Airway epithelial cell (primary cell): ENCODE measurements at places on chromosomes 6 and 20. TPM values are rescaled to one million over a fixed set of nuclear protein-coding genes. Genes with fewer than 3 reads are reported as not detected.

RIPPLY2 gene
- not detected in 2 replicates for total RNA-seq

TRIM31 gene
- total RNA-seq: 0.05 TPM in 1 of 2 replicates, not detected in the other

TMEM30A gene
- total RNA-seq: 48.1 and 65.9 TPM in 2 replicates

CNBD2 gene
- total RNA-seq: 5.2 and 12.3 TPM in 2 replicates

COL9A3 gene
- total RNA-seq: 0.21 and 2.6 TPM in 2 replicates

VARS1 gene
- 109 and 115 TPM in 2 replicates for total RNA-seq

RAB32 gene
- total RNA-seq: 42.1 and 47.6 TPM in 2 replicates

SLC4A11 gene
- total RNA-seq: 7.9 and 13.0 TPM in 2 replicates

TXLNB gene
- not detected in 2 replicates for total RNA-seq

SLC22A2 gene
- total RNA-seq: not detected in 2 replicates

SLC52A3 gene
- 0.42 and 0.71 TPM in 2 replicates for total RNA-seq

LINC00237 gene
- total RNA-seq: not detected in 2 replicates

GHRH gene
- total RNA-seq: not detected in 2 replicates

GJA1 gene
- total RNA-seq: 83.6 and 98.5 TPM in 2 replicates

SOBP gene
- total RNA-seq: 0.19 and 0.99 TPM in 2 replicates

FABP7 gene
- not detected in 2 replicates for total RNA-seq

SUMO4 gene
- total RNA-seq: 0.21 TPM in 1 of 2 replicates, not detected in the other

HSPA12B gene
- total RNA-seq: 0.14 TPM in 1 of 2 replicates, not detected in the other

GPR63 gene
- 0.51 and 0.78 TPM in 2 replicates for total RNA-seq

LY6G5C gene
- 0.42 and 0.79 TPM in 2 replicates for total RNA-seq

MYO6 gene
- 15.1 and 21.9 TPM in 2 replicates for total RNA-seq

DDX39B gene
- 291 and 399 TPM in 2 replicates for total RNA-seq

OOEP gene
- total RNA-seq: not detected in 2 replicates

PLN gene
- total RNA-seq: not detected in 2 replicates

ZNF334 gene
- 1.3 and 2.0 TPM in 2 replicates for total RNA-seq

SLC32A1 gene
- total RNA-seq: not detected in 2 replicates

HLA-A gene
- total RNA-seq: 174 and 178 TPM in 2 replicates

KCNQ2 gene
- total RNA-seq: not detected in 2 replicates

ACTL10 gene
- total RNA-seq: 2.8 and 3.2 TPM in 2 replicates

DUSP15 gene
- total RNA-seq: not detected in 2 replicates

CTAGE9 gene
- not detected in 2 replicates for total RNA-seq

CCN5 gene
- 0.28 and 0.63 TPM in 2 replicates for total RNA-seq

RALGAPA2 gene
- 9.9 and 11.5 TPM in 2 replicates for total RNA-seq

RNF114 gene
- 115 and 123 TPM in 2 replicates for total RNA-seq

ZNF165 gene
- 2.0 and 2.5 TPM in 2 replicates for total RNA-seq

TMEM74B gene
- total RNA-seq: 0.14 TPM in 1 of 2 replicates, not detected in the other

HNF4A gene
- not detected in 2 replicates for total RNA-seq

PRKN gene
- 1.3 and 2.4 TPM in 2 replicates for total RNA-seq

SLC24A3 gene
- 0.07 and 0.09 TPM in 2 replicates for total RNA-seq

PRDM13 gene
- total RNA-seq: not detected in 2 replicates

LRRC1 gene
- total RNA-seq: 16.4 and 20.4 TPM in 2 replicates

CLPSL2 gene
- 5.1 TPM in 1 of 2 replicates, not detected in the other for total RNA-seq

ATF6B gene
- 20.4 and 29.6 TPM in 2 replicates for total RNA-seq

KCNK16 gene
- not detected in 2 replicates for total RNA-seq

NKX2-2 gene
- not detected in 2 replicates for total RNA-seq

RBBP9 gene
- total RNA-seq: 10.0 and 20.9 TPM in 2 replicates

GJA10 gene
- not detected in 2 replicates for total RNA-seq

MYB gene
- total RNA-seq: 1.6 and 3.9 TPM in 2 replicates

SERINC3 gene
- 35.7 and 71.7 TPM in 2 replicates for total RNA-seq
